Stimulated activated CD8-positive, alpha-beta memory T cell treated with anti-CD3 and anti-CD28 coated beads, Interleukin-15, amount 100 ng/mL, for 48 hours (primary cell): ENCODE measurements at places on chromosomes 13 and 19.
A peak's percentile ranks its signal among the peaks of the same experiment; 100 is the strongest.

GRCh38 chr13:60617991-60618733 lies 221.1 kb downstream of the TDRD3 start:
- no peak for DNase-seq

DNA sequence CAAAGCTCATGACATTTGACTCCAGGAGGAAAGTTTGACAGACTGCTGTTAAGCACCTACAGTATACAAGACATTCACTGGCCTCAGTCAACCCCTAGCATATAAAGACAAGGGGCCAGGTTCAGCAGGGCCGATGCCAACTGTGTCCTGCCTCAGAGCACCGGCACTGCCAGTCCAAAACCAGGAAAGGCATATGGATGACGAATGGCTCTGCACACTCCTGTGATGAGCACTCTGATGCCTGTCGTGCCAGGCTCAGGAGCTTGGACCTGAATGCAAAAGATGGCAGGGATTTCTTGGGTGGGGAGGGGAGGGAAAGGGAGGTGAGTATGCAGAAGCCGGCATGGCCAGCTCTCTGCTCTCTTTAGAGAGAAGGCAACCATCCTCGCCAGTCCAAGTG lies 38.9 kb downstream of the COL4A1 start:
- no peak for DNase-seq

GRCh38 chr19:56566904-56567273 lies 379 bp upstream of the ZNF470 start:
- DNase-seq = no peak

- DNase-seq = no peak
These were observed at the start of gene ARHGAP35 for GRCh38 chr19:46860846-46861690. Gene ARHGAP35 (plus strand): TSS chr19:46860997. CDS start chr19:46918676, 57,679 bp downstream.

GRCh38 chr19:18915639-18916038 lies 3.5 kb downstream of the COPE start:
- peak; percentile 17 for DNase-seq

- DNase-seq = no peak
These were observed 724.0 kb upstream of the MIR17HG start for GRCh38 chr13:90623318-90624011.

DNA sequence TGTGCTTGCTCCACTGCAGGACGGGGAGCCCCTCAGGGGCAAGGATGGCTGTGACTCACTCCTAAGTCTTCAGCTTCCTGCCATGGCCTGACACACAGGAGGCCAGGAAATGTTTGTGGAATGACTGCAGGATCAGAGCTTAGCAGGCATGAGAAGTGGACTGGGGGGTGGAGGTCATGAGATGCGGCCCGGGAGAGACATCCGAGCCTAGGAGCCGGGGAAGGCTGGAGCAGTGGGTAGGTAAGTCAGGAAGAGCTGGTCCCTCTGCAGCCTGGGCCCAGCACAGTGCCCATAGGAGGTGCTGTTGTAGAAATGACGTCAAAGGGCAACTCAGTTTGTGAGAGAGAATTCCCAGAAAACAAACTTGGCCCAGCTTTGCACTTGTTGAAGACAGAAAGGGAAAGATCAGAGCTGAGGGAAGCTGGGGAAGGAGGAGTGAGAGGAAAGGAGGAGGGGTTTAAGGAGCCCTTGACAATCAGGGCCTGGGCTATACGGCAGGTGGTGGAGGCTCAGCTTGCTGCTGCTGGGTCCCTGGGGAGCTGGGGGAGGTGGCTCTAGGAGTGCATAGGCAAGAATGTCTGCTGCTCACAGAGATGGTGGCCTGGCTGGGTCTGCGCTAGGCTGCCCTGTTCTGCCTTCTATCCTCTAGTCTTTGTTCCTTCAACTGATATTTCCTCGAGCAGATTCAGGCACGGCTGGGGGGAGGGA lies 18.5 kb downstream of the POU2F2 start:
- no peak for DNase-seq
